ENCODE measurements at places on chromosomes 6 and 20. TPM values are rescaled to one million over a fixed set of nuclear protein-coding genes. Genes with fewer than 3 reads are reported as not detected.

ADAM33 gene
- total RNA-seq = not detected

SAMD10 gene
- total RNA-seq = 12.1 TPM

HS3ST5 gene
- not detected for total RNA-seq

SLC17A3 gene
- total RNA-seq = 0.30 TPM

L3MBTL1 gene
- 10.5 TPM for total RNA-seq

VWA7 gene
- total RNA-seq = 1.7 TPM

PTCRA gene
- not detected for total RNA-seq

ADISSP gene
- total RNA-seq = 11.2 TPM

IL17F gene
- total RNA-seq = not detected

RAD21L1 gene
- not detected for total RNA-seq

PFDN4 gene
- total RNA-seq = 17.5 TPM

NMBR gene
- total RNA-seq = not detected

TNNC2 gene
- total RNA-seq = 1.2 TPM

All from CD4-positive, alpha-beta T cell (primary cell).